T-helper 2 cell treated with Interferon-gamma antibody and Interleukin-4, amounts not matched to agents 100 ng/mL and 5 ng/mL, for 36 hours (primary cell): ENCODE measurements at places on chromosomes 1 and 21. TPM values are rescaled to one million over a fixed set of nuclear protein-coding genes. Genes with fewer than 3 reads are reported as not detected.

The HPCA gene
- 0.18 TPM in 1 of 2 replicates, not detected in the other for total RNA-seq

The UBE2U gene
- not detected in 2 replicates for total RNA-seq

The ALDH9A1 gene
- total RNA-seq = 56.7 and 57.3 TPM in 2 replicates

The TRIM58 gene
- total RNA-seq = 2.6 and 2.7 TPM in 2 replicates

The LRRC71 gene
- not detected in 2 replicates for total RNA-seq

The GPR61 gene
- 0.20 and 0.57 TPM in 2 replicates for total RNA-seq

The ANKRD35 gene
- total RNA-seq = 0.48 and 0.66 TPM in 2 replicates

The STMN1 gene
- total RNA-seq = 527 and 531 TPM in 2 replicates

The PLD5 gene
- total RNA-seq = not detected in 2 replicates

The PRAMEF14 gene
- total RNA-seq = not detected in 2 replicates

The OR2L2 gene
- 0.05 and 0.11 TPM in 2 replicates for total RNA-seq

The SPRR1B gene
- not detected in 2 replicates for total RNA-seq

The IGSF9 gene
- total RNA-seq = 0.09 TPM in 1 of 2 replicates, not detected in the other

The NPHS2 gene
- not detected in 2 replicates for total RNA-seq

The HES3 gene
- total RNA-seq = not detected in 2 replicates

The KRTAP12-2 gene
- total RNA-seq = not detected in 2 replicates
